ENCODE measurements at places on chromosomes 7 and 10.

GRCh38 chr7:111954474-111955381 is 251.5 kb downstream of the DOCK4 start:
- DNase-seq = no peak

GRCh38 chr7:123782071-123782798 is 33.4 kb upstream of the WASL start:
- no peak for DNase-seq

- no peak for DNase-seq
Observed at GRCh38 chr7:80279760-80280159, 145.1 kb downstream of the GNAI1 start.

DNA sequence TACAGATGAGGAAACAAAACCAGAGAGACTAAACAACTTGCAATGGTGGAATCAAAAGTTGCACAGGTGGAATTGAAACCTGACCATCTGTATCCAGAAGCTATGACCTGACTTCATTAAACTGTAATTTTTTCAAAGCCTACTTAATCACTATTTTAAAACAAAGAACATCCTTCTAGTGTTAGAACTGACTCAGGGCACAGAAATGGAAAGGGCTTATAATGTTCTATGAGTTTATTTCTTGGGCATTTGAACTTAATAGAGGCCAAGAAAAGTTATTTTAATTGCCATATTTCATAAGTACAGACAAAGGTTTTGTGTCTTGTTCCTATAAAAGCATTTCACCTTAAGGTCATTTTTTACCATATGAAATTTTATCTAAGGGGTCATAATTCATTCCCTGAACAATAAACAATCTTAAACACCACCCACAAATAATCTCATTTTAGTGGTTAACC is 8.8 kb downstream of the ITGB1 start:
- DNase-seq = no peak

GRCh38 chr7:74398426-74398825 is 55.3 kb upstream of the GTF2IRD1 start:
- no peak for DNase-seq

- no peak for DNase-seq
Observed at GRCh38 chr7:38187794-38188440, 9.9 kb downstream of the STARD3NL start.

GRCh38 chr10:19925064-19925463 is 108.8 kb downstream of the PLXDC2 start:
- DNase-seq = no peak

GRCh38 chr10:28467615-28468014 is 65.3 kb upstream of the WAC start:
- no peak for DNase-seq

DNA sequence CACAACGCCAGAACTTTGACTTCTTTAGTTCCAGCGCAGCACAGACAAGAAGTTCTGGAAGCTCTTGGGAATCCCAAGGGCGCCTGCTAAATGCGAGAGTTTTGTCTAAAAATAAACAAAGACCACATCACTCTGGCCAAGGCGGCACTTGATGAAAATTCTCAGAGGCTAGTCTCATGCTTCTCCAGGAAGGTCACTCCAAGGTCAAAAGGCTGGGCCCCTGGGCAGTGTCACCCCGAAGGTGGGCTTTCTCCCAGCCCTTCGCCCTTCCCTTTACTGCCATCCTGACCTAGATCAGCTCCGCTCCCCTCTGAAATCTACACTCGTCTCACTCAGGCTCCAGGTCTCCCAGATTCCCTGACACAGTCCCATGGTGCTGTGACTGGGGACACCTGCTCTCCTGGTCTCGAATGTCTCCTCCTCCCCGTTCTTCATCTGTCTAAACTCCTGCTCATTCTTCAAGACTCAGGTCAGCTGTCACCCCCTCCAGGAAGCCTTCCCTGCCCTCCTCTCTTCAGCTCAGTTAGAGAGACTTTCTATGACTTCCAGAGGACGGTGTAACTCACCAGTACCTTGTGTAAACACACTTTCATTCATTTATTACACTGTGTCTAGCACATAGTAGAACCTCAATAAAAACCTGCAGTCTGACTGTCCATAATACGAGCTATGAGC is 10.5 kb downstream of the FAM53B start:
- DNase-seq = no peak

DNA sequence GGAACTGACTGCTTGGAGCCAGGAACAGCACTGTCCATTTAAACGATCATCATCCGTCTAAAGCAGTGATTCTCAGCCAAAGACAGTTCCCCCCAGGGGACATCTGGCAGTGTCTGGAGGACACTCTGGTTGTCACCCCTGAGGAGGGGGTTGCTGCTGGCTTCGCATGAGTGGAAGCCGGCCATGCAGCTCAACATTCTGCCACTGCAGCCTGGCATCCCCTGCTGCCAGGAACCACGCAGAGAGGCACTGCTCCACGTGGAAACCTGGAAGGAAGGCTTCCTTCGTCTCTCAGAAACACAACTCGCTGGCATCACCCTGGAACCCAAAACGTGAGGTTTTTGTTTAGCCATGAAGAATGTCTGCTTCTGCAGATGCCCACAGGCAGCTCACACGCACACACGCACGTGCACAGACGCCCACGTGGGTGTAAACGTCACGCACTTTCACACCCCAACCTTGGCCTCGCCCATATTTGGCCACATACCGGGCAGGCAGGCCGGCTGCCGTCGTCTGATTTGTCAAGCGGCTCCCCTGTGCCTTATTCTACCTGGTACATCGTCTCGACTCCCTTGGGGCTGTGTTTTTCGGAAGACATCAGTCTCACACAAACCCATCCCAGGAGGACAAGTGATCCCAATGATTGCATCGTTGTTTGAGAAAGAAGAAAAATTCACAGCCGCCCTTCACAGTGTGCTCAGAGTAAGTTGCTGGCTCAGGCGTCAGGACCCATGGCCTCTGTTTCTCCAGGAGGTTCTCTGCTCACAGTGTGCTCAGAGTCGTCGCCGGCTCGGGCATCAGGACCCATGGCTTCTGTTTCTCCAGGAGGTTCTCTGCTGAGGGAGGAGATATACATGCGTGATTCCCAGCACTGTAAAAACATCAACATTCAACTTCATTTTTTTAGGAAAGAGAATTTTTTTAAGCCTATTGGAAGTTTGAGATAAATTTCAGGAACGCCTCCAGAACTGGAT is 127.2 kb upstream of the PPP2R2D start:
- no peak for DNase-seq

- no peak for DNase-seq
Observed at GRCh38 chr10:17673471-17674061, 29.6 kb downstream of the STAM start.

GRCh38 chr10:102775935-102776669 is 32.4 kb downstream of the WBP1L start:
- no peak for DNase-seq

DNA sequence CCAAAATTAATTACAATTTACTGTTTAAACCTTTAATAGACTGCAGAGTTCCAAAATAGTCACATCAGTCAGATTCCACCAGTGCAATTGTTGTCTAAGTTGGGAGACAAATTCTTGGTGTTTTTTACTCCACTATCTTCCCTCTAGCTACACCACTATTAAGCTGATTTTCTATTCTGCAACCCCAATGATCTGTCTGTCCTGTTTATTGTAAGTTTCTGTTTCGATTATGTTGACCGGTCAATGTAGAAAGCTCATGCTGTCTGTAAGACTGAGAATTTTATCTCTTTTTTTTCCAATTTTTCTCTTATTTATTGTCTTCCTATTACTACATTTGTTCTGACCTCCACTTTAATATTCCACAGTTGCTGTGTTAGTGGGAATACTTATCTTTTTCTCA is 557.5 kb downstream of the SH2D4B start:
- DNase-seq = no peak

GRCh38 chr10:11208908-11209829 is 191.5 kb downstream of the CELF2 start:
- no peak for DNase-seq

GRCh38 chr10:45418417-45418848 is 44.4 kb downstream of the ALOX5 start:
- no peak for DNase-seq

DNA sequence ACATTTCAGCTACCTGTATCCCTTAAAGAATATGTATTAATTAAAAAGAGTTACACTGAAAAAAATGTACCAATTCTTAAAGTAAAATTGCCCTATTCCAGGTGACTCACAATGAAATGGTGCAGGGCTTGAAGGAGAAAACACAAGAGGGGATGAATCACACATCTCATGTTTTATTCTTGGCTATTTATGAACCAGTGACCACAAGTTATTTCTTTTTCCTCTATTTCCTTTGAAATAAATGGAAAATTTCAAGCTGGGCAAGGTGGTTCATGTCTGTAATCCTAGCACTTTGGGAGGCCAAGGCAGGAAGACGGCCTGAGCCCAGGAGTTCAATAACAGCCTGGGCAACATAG is 106.8 kb downstream of the UBE2H start:
- DNase-seq = no peak
